ENCODE measurements at places on chromosomes 5 and 9. TPM values are rescaled to one million over a fixed set of nuclear protein-coding genes. Genes with fewer than 3 reads are reported as not detected.

DMGDH gene
- total RNA-seq = 15.5 TPM

GPR21 gene
- not detected for total RNA-seq

GRM6 gene
- total RNA-seq = not detected

DNA sequence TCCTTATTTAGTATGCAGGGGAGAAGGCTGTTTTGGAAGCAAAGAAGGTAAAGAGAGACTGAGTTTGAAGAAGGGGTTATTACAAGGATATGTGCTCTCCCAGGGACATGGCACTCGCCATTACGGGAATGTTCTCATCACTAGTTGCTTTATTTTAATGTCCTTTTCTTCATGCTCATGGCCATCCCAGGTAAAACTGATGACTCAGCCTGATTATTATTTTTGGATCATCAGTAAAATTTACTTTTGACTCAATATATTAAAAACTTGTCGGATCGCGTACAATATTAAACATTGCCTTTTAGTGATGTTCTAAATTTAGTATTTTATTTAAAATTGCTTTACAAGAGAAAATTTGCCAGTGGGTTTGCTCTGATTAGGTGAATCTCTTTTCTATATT lies 414.7 kb downstream of the TLE4 start:
- DNase-seq = no peak

DNA sequence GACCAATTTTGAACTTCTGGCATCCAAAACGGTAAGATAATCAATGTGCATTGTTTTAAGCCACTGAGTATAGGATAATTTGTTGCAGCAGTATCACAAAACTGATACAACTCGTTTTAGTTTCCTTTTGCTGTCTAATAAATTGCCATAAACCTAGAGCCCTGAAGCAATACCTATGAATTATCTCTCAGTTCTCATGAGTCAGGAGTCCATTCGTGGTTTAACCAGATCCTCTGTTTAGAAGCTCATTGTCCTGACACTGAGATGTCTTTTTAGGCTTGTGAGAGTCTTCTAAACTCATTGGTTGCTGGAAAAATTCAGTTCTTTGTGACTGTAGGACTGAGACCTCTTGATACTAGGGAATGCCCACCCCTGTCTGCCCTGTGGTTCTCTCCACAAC lies 262.9 kb downstream of the SEMA5A start:
- DNase-seq = no peak

DNA sequence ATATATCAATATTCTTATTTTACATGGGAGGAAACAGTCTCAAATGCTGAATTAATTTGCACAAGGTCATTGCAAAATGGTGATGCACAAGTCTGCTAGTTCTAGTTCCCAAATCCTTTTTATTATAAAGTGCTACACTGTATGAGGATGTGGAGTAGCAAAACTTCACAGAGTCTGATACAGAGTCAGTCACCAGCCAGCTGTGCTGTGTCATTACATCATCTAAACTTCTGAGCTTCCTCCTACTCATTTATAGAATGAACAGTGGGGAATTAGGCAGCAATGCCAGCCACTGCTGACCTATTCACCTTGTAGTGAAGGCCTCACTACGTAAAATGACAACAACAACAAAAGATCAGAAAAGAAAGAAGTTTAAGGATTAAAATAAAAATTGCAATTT lies 357.8 kb downstream of the TMEM167A start:
- DNase-seq = no peak

DNA sequence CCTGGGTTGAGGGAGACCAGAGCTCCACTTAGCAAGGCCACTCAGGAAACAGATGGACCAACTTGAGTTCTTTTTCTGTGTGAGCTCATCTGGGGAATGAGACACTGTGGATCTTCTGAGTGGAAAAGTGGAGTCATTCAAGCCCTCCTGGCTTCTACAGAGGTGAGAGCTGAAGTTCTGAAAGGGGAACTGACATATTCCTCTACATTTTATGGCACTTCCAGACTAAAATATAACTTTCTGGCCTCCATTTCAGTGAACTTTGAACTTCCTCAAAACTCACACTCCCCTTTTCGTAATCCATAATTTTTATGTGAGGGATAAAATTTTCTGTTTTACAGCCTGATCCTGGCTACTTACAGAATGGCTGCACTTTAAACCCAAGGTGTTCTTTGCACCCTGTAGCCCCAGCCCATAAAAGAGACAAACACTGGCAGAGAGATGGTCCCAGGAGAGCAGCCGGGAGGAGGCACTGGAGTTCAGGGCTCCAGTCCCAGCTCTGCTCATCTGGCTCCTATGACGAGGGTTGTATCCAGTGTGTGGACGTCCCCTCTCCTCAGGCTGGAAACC lies 10.8 kb downstream of the SPAAR start:
- DNase-seq = no peak

GRCh38 chr9:123314617-123315016 lies 41.4 kb upstream of the CRB2 start:
- DNase-seq = no peak
